ENCODE measurements at places on chromosomes 12 and 14.

GRCh38 chr12:47881826-47882427 is 22.9 kb downstream of the VDR start:
- DNase-seq, result peak; percentile 20

DNA sequence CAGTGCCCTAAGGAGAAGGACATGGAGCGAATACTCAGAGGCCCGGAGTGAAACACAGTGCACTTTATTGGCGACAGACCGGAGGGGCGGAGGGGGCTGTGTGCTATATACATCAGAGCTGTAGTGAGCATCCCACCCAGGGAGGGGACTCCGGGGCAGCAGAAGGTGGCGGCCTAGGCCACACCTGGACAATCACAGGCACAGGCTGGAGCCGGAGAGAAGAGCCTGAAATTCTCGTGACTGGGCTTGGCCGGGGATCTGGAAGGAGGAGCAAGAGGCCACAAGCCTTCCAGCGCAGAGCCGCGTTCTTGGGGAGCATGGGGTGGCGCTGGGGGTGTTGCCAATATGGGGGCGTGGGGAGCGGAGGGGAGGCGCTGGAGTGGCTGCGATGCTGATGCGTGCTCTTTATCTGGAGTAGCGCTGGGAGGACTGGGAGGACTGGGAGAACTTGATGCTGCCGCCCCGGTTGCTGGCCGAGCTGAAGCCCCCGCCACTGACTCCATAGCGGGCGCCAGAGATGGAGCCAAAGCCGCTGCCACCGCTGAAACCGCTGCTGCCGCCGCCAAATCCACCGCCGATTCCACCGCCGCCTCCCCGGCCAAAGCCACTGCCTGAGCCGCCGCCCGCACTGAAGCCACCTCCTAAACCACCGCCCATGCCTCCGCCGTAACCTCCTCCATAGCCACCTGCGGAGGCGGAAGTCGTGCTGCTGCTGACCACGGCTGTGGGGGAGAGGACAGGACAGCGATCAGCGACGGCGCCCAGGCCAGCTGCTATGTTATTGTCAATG is 6.1 kb downstream of the KRT3 start:
- DNase-seq, result no peak

GRCh38 chr12:110059651-110060000 is 11.3 kb upstream of the C12orf76 start:
- no peak for DNase-seq

DNA sequence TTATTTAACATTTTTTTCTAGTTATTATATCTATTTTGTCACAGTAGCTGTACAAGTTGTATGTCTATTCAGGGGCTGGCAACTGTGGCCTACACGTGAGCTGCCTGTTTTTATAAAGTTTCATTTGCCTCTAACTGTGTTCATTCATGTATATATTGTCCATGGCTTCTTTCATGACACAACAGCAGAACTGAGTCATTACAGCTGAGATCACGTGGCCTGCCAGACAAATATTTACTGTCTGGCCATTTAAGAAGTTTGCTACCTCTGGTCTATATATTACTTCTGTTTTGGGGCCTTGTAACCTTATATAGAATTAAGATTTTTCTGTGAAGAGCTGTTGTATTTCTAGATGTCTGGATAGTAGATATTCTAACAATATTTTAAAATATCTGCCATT is 37.9 kb downstream of the KIAA0586 start:
- peak; percentile 13 for DNase-seq

DNA sequence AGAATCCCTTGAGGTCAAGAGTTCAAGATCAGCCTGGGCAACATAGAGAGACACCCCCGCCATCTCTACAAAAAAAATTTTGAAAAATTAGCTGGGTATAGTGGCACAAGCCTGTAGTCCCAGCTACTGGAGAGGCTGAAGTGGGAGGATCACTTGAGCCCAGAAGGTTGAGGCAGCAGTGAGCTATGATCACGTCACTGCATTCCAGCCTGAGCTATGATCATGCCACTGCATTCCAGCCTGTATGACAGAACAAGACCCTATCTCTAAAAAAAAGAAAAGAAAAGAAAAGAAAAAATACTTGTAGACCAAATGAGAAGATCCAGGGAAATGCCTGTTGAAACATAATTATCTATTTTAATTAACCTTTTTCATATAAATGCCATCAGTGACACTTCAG is 93.8 kb upstream of the MDM1 start:
- no peak for DNase-seq

DNA sequence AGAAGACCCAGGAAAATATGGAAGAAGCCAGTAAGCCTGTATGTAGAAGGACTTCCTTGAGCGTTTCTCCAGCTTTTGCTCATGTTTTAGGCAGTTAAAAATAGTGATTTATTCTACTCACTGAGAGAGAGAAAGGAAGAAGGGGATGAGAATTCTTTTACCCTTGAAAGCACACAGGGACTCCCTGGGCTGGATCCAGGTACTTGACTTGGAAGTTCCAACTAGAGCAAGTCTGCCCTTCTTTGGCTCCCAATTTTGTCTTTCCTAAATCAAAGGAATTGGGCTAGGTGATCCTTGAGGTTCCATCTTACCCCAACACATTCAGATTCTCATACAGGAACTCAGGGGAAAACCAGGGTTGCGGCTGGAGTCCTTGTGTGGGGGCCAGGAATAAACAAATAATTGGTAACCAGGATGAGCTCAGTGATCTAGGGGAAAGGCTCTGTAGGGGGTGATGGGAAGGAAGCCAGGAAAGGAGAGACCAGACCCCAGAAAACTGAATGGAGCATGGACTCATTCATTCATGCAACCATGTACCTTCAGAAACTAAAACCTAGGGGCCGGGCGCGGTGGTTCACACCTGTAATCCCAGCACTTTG is 11.5 kb upstream of the ITGA5 start:
- DNase-seq, result no peak

DNA sequence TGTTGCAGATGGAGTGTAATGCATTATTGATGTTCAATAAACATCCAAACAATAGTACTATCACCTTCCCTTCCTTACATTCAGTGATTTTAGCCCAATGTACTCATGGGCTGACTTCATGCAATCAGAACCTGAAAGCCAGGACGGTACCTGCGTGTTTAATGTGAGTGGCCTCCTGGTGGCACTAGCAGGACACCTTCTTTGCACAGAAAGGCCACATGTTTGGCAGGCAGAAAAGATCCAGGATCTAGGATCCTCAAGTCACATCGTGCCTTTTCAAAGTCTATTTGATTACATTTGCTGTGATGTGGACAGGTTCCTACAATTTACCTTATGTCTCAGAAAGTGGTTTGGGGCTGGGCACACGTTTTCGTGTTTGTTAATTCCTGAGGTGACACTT is 82.9 kb downstream of the NEDD1 start:
- peak; percentile 54 for DNase-seq

DNA sequence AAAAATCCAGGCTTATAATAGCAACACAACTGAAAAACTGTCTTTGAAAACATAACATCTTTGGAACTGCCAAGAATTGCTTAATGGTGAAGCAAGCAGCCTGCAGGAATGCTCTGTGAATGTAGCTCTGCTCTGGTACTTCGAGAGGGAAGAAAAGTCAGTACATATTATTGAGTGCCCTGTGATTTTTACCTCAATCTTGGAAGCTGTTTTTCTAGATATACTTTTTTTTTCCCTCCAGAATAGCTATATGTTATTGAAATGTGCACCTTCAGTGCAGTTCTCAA is 508.1 kb downstream of the PCNX1 start:
- DNase-seq, result no peak

DNA sequence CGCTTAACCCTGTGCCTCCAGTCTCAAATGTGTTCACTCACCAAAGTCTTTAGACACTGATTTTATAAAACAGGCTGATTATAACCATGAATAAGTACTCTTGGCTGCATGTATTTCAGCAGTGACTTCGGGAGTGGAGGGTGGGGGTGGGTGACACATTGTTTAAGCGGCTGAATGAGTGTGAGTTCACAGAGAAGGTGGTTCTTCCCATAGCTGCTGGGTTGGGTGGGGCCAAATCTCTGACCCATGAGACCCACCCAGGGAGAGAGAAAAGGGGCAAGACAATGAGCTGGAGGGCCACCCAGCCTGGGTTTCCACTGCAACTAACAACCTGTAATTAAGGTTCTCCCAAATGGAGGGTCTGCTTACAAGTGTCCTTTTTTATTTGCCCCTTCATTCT is 96.4 kb downstream of the SYNE3 start:
- no peak for DNase-seq

GRCh38 chr14:76080471-76080870 is 71.3 kb upstream of the GPATCH2L start:
- no peak for DNase-seq

DNA sequence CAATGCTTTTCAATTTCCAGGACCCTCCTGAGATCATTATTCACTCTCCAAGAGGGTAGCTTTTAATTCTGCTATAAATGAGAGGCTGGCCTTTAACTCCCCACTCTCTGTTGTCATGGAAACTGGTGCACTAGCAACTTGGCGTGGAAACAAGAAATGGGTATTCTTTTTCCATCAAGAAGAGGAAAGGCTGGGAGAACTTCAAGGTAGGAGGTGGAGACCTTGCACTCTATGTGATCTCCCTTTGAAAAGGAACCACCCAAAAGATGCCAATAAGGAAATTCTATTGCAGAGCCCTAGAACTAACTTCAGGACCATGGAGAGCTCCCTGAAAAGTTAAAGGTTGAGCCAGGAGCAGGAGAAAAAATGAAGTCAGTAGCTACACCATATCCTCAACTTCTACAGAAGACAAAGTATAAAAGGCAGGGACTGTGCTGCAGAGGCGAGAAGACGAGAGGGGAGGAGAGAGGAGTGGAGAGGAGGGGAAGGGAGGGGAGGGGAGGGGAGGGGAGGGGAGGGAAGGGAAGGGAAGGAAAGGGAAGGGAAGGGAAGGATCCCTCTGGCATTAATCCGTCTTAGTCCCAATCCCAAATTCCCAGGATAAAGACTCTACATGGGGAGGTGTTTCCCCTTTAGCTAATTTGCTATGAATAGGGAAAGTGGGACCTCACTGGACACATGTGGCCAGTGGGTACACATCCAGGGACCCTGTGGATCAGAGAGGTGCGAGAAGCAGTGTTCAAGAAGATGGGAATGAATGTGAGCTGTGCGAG is 46.7 kb upstream of the FICD start:
- no peak for DNase-seq

- peak; percentile 62 for DNase-seq
Observed at GRCh38 chr12:91109148-91109564, 2.1 kb downstream of the LUM start.

DNA sequence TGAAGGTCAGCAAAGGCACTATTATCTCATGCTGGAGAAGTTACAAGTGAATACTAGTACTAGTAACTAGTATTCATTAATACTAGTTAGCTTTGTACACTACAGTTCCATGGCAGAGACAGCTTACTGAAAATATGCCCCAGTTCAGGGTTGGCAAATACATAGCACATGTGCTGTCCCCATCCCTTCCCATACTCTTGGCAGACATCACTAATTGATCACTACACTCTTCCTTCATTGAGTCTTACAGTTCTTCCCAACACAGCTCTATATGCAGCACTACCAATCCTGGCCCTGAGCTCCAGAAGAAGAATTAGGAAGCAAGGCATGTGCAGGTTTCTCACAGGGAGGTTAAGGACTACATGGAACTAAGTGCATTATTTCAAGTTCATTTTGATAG is 168.3 kb upstream of the EEA1 start:
- no peak for DNase-seq

DNA sequence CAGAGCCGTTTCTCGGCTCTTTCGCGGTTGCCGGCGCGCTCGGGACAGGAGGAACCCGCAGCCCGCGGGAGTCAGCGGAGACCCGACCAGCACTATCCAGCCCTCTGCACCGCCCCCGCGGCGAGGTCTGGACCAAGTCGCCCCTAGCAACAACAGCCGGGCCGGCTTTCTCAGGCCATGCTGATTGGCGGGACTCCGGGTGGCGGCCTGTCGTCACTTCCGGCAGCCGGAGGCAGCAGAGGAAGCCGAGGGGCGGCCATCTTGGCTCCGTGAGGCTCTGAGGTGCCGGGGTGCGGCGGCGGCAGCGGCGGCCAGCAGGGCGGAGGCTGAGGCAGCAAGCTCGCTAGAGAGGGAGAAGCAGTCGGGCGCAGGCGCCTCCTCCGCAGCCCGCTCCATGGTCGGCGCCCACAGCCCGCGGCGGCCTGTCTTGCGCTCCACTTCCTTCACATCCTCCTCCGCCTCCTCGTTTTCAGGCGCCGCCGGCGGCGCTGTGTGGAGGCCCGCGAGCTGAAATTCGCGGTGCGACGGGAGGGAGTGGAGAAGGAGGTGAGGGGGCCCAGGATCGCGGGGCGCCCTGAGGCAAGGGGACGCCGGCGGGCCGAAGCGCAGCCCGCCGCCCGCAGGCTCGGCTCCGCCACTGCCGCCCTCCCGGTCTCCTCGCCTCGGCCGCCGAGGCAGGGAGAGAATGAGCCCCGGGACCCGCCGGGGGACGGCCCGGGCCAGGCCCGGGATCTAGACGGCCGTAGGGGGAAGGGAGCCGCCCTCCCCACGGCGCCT is at the start of gene MARK3:
Gene MARK3, plus strand, starts transcription at position 264 of the 777 bp plus-strand sequence. CDS start 615 bp downstream, outside the sequence.
- peak; percentile 95 for DNase-seq

DNA sequence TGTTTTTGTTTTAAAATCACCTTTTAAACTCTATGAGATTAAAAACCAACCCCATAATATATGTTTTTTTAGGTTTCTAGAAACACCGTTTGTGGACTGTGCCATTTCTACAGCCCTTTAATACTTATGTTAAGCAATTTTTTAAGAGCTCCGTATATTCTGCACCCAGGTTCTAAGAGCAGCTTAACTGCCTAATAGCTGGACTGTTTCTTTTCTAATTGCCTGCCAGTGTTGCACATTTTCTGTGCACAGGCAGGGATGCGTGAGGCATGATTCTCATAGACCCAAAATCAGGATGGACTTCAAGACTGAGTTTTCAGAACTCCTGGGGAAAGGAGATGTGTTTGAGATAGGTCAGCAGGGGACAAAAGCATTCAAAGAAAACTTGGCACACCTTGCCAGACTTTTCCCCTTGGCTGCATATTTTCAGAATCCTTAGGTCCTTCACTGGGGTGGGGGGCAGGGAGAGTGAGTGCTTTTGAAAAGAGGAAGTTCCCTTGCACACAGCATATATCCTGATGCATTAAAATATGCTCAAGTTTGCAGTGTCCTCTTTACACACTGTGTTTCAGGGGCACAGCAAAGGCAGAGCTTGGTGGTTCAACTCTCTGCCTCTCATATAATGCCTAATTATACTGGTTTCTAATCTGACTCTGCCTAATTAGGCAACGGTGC is 27.9 kb downstream of the TMEM30B start:
- no peak for DNase-seq

- no peak for DNase-seq
Observed at GRCh38 chr14:105486163-105486973, at the start of gene CRIP1. CRIP1 (plus strand) TSS chr14:105486886; CDS start chr14:105487260, 374 bp downstream.

GRCh38 chr12:66196806-66197205 is 7.8 kb downstream of the IRAK3 start:
- DNase-seq, result no peak

Measured in A549 (cell line).